ENCODE measurements at places on chromosomes 5 and 9.

DNA sequence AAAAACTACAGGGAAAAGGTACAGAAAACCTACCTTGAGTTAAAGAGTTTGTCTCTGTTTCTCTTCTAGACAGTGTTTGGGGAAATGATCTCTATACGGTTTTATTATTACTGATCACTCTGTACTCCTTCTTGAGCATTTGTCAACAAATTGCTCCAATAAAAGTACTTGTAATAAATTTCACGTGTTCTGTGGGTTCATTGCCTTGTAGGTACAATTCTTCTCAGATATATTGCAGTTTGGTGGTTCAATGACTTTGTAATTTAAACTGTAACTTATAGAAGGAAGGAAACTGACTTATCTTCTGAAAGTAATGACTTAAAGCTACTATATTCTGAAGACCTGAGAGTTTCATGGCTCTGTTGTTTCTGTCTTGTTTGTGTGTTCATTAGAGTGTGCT lies 319.9 kb upstream of the PCSK5 start:
- H3K27me3 ChIP-seq, result no peaks in the 10 kb centered on the region
- no peak overlapping the region for H3K27ac ChIP-seq
- H3K4me3 ChIP-seq, result no peak overlapping the region
- no peak for DNase-seq
- no peaks in the 10 kb centered on the region for H3K36me3 ChIP-seq
- H3K4me1 ChIP-seq, result no peaks in the 10 kb centered on the region

GRCh38 chr5:29367176-29367833 lies 1826.2 kb upstream of the CDH6 start:
- H3K4me3 ChIP-seq, result no peak overlapping the region
- no peaks in the 10 kb centered on the region for H3K4me1 ChIP-seq
- H3K27ac ChIP-seq, result no peak overlapping the region
- no peaks in the 10 kb centered on the region for H3K27me3 ChIP-seq
- no peaks in the 10 kb centered on the region for H3K36me3 ChIP-seq

GRCh38 chr5:159700016-159700415 lies 216.3 kb upstream of the ADRA1B start:
- H3K4me1 ChIP-seq, result no peaks in the 10 kb centered on the region
- H3K4me3 ChIP-seq, result no peak overlapping the region
- no peaks in the 10 kb centered on the region for H3K36me3 ChIP-seq
- H3K27me3 ChIP-seq, result peaks cover 14% of the 10 kb centered on the region

DNA sequence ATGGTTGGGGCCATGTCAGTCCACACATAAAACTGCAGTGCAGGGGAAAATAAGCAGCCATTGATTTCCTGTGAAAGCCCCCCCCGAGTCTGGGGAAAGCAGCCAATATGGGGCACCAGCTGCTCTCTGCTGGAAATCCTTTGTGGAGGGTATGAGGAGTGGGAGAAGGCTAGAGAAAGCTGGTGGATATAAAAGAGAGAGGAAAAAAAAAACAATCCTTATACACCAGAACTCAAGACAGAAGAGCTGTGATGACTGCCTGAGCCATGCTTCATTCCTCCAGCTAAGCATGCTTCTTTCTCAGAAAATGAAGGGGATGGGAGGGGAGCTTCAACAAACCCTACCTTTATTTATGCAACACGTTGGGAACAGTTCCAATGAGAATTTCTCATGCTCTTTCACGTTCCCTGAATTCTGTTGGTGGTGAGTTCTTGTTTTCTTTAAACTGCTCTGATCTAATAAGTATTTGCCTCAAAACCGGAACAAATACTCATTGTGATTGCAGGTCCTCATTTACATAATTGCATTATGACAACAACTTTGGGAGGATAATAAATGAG lies 688.0 kb upstream of the SEMA6A start:
- no peaks in the 10 kb centered on the region for H3K4me1 ChIP-seq
- no peak overlapping the region for H3K4me3 ChIP-seq
- no peak for DNase-seq
- no peaks in the 10 kb centered on the region for H3K27me3 ChIP-seq
- no peaks in the 10 kb centered on the region for H3K36me3 ChIP-seq
- H3K27ac ChIP-seq, result no peak overlapping the region

DNA sequence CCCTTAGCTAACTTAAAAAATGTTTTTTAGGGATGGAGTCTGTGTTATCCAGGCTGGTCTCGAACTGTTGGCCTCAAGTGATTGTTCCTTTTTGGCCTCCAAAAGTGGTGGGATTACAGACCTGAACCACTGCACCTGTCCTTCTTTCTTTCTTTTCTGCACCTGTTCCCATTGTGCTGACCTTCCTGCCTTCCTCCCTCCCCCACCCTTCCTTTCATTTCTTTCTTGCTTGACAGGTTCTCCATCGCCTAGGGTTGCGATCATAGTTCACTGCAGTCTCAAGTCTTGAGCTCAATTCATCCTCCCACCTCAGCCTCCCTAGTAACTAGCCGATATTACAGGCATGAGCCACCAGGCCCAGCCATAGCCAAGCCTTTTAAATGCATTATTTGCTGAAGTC lies 20.6 kb downstream of the JMY start:
- no peaks in the 10 kb centered on the region for H3K4me1 ChIP-seq
- H3K4me3 ChIP-seq, result no peak overlapping the region
- no peak for DNase-seq

DNA sequence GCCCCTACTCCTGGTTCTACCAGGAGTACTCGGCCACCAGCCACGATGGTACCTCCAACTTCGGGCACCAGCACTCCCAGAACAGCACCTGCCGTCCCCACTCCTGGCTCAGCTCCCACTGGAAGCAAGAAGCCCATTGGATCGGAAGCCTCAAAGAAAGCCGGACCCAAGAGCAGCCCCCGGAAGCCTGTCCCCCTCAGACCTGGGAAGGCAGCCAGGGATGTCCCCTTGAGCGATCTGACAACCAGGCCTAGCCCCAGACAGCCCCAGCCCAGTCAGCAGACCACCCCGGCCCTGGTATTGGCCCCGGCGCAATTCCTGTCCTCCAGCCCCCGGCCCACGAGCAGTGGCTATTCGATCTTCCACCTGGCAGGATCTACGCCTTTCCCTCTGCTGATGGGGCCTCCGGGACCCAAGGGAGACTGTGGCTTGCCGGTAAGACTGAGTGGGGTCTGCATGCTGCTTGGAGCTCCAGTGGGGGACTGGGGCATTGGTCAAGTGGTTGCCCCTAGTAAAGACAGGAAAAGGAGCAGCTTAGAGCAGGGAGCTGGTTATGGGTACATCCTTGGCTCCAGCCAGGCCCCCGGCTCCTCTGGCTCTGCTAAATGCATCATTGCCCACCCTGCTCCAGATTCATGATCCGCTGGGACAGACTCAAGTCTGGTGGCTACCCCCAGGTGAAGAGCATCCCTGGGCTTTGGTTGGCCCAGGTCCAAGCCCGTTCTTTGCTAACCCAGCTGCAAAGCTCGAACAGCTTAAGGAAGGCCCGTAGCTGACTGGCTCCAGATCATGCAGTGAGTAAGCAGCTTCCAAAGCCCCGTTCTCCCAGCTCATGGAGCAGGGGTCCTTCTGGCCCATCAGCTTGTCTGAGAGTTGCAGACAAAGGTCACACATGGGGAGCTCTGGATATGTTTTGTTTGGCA lies 14.0 kb downstream of the COL27A1 start:
- no peaks in the 10 kb centered on the region for H3K27me3 ChIP-seq
- H3K4me3 ChIP-seq, result no peak overlapping the region
- peak; percentile 83 for DNase-seq
- no peak overlapping the region for H3K27ac ChIP-seq
- peaks cover 19% of the 10 kb centered on the region for H3K4me1 ChIP-seq

DNA sequence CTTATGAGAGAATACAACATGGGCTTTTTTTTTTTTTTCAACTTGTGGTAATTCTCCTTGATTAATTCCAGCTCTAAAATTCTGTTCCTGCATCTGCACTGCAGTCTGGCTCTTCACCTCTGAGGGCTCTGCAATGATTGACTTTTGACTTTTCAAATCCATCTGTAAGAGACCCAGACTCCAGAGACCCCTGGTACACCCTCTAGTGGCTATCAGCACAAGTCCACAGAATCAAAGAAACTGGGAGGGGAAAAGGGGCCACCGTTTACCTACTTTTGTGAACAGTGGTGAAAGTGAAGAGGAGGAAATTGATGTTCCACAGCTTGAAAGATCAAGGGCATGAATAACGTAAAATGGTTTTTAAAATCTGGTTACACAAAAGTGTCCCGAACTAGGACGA lies 151.6 kb downstream of the SLIT3 start:
- no peaks in the 10 kb centered on the region for H3K4me1 ChIP-seq
- DNase-seq, result no peak
- H3K36me3 ChIP-seq, result no peaks in the 10 kb centered on the region
- H3K4me3 ChIP-seq, result no peak overlapping the region
- H3K27me3 ChIP-seq, result no peaks in the 10 kb centered on the region

- no peaks in the 10 kb centered on the region for H3K4me1 ChIP-seq
- no peak overlapping the region for H3K4me3 ChIP-seq
- no peak for DNase-seq
- no peaks in the 10 kb centered on the region for H3K36me3 ChIP-seq
- H3K27ac ChIP-seq, result no peak overlapping the region
- peaks cover 25% of the 10 kb centered on the region for H3K27me3 ChIP-seq
Measured at GRCh38 chr5:74015716-74016115, 389.7 kb downstream of the ARHGEF28 start.

GRCh38 chr5:136043551-136043950 lies 14.8 kb downstream of the TGFBI start:
- DNase-seq, result no peak
- peaks cover 86% of the 10 kb centered on the region for H3K36me3 ChIP-seq
- no peaks in the 10 kb centered on the region for H3K27me3 ChIP-seq
- H3K4me1 ChIP-seq, result peaks cover 4% of the 10 kb centered on the region
- H3K4me3 ChIP-seq, result no peak overlapping the region

GRCh38 chr9:38071470-38072134 lies 2.6 kb upstream of the SHB start:
- no peak overlapping the region for H3K4me3 ChIP-seq
- H3K4me1 ChIP-seq, result peaks cover 11% of the 10 kb centered on the region
- H3K36me3 ChIP-seq, result no peaks in the 10 kb centered on the region
- H3K27me3 ChIP-seq, result no peaks in the 10 kb centered on the region
- H3K27ac ChIP-seq, result no peak overlapping the region

DNA sequence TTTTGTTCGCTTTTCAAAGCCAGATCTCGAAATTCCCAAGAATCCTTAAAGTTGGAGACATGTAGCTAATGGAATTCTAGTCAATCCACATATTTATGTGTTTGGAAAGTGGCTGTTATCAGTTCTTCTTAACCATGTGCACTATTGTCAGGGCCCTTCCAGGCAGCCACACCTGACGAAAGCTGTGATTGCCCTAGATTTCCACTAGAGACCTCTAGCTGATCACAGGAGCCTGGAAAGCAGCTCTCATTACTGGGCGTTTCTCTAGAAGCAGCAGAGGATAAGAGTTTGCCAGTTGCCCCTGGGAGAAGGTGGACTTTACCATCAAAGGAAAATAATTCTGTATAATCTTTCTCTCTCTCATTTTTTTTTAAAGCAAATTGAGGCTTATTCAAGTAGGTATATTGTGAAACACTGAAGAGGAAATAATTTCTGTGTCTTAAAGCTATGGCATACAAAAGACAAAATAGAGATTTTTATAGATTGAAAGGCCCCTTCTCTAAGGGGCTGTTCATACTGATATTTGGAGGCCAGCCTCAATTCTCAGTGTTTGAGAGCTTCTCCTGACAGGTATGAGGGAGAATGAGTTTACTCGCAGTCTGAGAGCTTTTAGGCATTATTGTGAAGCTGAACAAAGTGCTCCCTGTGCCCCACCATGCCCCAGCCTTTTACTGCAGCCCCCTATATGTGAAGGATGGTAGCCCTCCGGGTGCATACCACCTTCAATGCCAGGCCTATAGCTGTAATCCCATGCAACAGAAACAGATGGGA lies 405.4 kb upstream of the ACTBL2 start:
- no peak overlapping the region for H3K4me3 ChIP-seq
- H3K27me3 ChIP-seq, result no peaks in the 10 kb centered on the region
- no peak overlapping the region for H3K27ac ChIP-seq

DNA sequence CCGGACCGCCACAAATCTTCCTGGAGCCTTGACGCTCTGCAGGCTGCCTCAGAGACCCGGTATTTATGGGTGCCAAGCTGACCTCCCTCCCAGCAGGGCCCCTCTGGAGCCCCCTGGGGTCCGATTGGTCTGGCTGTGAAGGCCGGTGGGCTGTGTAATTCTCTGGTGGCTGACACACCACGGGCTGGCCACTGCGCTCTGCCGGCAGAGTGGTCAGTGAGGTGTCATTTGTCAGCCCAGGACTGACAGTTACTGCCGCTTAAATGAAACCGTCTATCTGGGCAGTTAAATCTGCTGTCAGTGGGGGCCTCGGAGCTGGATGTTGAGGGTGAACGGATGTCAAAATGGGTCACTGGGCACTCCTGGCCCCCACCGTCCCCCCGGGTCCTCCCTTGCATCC lies 10.7 kb downstream of the NR5A1 start:
- H3K27ac ChIP-seq, result no peak overlapping the region
- H3K27me3 ChIP-seq, result peaks cover 87% of the 10 kb centered on the region
- no peak overlapping the region for H3K4me3 ChIP-seq
- no peak for DNase-seq

GRCh38 chr9:107994648-107995047 lies 505.1 kb upstream of the KLF4 start:
- peaks cover 3% of the 10 kb centered on the region for H3K27me3 ChIP-seq
- H3K4me3 ChIP-seq, result no peak overlapping the region
- no peak overlapping the region for H3K27ac ChIP-seq
- no peaks in the 10 kb centered on the region for H3K4me1 ChIP-seq

DNA sequence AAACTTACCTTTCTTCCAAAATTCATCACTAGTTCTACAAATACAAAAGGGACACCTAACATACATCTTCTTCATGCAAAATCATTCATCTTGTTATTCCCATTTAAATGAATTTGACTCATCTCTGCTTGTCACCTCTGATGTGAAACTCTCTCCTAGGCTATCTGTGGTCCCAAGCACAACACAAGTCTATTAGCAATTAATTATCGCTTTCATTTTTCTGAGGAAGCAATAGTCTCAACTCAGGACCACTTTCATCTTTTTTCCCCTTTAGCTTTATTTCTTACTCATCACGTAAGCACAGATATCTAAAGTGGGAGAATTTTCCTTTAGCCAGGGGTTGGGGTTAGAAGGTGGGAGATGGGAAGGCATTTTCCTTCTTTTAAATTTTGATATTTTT lies 131.9 kb downstream of the ST8SIA4 start:
- no peak overlapping the region for H3K4me3 ChIP-seq
- no peak for DNase-seq
- no peaks in the 10 kb centered on the region for H3K4me1 ChIP-seq
- H3K27ac ChIP-seq, result no peak overlapping the region

DNA sequence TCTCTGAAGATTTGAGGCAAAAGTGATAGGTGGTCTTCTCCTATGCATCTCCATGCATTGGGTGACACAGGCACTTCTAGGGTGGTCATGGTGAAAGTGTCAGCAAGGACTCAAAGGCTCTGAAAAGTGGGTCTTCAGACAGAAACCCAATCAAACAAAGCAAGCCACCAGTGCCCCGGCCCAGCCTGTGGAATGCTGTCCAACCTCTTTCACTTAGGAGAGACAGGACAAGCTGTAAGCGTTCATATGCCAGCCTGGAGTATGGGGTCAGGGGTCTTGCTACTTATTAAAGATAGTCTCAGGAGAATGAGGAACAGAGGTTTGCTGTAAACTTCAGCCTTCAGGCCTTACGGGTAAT lies 324.5 kb downstream of the GADD45G start:
- no peak for DNase-seq
- no peaks in the 10 kb centered on the region for H3K4me1 ChIP-seq
- no peak overlapping the region for H3K4me3 ChIP-seq
- H3K27ac ChIP-seq, result no peak overlapping the region

Measured in IMR-90 (cell line).